ENCODE measurements at places on chromosomes 1 and 21.
A peak's percentile ranks its signal among the peaks of the same experiment; 100 is the strongest.

GRCh38 chr1:93750955-93751354 is 69.3 kb upstream of the BCAR3 start:
- peak; percentile 25 for DNase-seq

GRCh38 chr1:54884135-54884586 is 2.8 kb downstream of the DHCR24 start:
- DNase-seq, result no peak

DNA sequence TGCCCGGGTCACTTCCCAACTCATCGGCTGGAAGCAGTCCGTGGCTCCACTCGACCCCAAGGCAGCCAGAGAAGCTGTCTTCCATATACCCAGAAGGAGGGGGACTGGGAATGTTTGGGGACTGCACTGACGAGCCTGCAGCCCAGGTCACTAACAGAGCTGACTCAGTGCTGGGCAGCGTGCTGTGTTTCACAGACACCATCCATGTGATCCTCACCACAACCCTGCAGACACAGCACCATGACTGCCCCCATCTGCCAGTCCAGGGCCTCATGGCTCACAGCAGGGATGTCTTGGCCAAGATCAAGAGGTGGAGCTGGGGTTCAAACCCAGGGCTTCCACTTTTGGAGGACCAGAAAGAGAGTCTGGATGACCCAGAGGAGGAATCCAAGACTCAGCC is 67.9 kb downstream of the KLHDC7A start:
- DNase-seq, result no peak

DNA sequence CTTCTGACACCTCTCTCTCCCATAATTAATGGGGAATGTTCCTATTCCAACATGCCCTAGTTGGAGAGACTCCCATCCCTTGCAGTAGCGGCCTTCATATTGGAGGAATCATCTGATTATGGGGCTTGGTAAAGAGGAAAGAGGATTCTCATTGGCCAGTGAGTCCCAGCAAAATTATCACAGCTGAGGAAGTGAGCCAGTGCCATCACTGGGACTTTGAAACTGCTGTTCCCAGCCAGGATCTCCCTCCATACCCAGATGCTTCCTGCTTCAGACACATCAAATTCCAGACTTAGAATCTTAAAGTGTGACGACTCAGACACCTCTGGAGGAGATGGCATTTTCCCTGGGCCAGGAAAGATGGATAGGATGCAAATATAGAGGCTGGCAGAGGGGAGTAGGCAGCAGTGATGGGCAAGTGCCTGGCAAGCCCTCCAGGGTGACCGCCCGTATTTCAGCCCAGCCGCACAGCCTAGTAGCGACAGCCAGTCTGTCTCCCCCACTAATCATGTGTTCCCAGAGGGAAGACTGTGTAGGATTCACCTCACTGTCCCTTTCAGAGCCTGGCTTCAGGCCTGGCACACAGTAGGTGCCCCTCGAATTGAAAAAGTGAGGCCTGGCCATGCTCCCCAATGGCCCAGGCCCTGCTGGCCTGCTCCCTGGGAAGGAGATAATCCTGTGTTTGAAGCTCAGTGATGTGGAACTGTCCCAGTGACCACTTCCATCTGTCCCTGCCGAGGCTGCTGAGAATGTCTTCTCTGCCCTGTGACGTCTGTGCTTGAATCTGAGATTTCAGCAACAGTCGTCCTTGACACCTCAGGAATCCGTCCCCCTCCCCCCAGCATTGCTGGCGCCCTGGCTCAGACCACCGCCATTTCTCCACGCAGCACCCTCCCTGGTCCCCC is 41.2 kb upstream of the MAGOH start:
- DNase-seq, result no peak

DNA sequence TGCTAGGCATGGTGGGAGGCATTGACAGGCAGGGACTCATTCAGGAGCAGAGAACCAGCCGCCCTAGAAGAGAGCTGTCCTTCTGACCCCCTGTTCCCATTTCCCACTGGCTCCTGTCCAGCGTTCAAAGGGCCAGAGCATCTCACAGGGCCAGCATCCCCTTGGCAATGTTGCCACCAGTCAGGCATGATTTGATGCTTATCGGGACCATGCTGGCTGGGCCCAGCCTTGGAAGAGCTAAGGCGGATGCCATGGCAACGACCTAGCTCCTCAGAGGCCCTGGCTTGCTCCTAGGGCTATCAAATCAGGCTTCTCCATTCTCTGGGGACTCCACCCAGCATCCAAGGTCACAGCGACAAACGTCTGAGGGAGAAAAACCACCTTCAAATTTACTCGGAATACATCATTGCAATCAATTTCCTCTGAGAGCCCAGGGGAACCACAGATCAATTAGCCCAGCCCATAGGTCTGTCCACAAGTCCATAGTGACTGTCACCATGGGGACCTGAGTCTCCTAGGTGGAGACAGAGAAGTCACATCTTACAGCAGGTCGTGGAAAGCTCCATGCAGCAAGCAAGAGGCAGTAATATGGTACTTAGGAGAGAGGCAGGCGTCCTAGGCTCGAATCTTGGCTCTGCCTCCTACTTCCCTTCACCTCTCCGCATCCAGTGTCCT is 14.1 kb upstream of the VWA5B1 start:
- no peak for DNase-seq

GRCh38 chr1:47568763-47569162 is 130.9 kb downstream of the FOXD2 start:
- no peak for DNase-seq

- no peak for DNase-seq
These were observed 419.8 kb upstream of the NFIA start for GRCh38 chr1:60662486-60663044.

DNA sequence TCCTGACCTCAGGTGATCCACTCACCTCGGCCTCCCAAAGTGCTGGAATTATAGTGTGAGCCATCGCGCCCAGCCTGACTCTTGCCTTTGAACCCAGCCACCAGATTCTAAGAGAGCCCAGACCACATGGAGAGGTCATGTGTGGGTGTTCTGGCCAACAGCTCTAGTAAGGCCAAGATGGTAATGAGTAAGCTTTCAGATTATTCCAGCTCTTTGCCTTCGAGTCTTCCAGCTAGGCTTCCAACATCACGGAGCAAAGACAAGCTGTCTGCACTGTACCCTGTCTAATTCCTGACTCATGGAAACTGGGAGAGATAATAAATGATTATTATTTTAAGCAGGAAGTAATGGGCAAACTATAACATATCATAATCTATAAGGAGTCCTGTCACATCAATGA is 14.8 kb upstream of the ZFP69B start:
- no peak for DNase-seq

- DNase-seq, result no peak
These were observed 10.5 kb downstream of the RAVER2 start for GRCh38 chr1:64755361-64755760.

All from suppressor macrophage treated with lipopolysaccharide for 4 hours (primary cell).